Stimulated activated CD8-positive, alpha-beta memory T cell treated with anti-CD3 and anti-CD28 coated beads, Interleukin-15, amount 100 ng/mL, for 48 hours (primary cell): ENCODE measurements at places on chromosomes 5 and 9.

- DNase-seq, result no peak
Observed at GRCh38 chr5:78533356-78533755, 115.2 kb downstream of the LHFPL2 start.

- DNase-seq, result no peak
Observed at GRCh38 chr5:126562823-126563222, 32.2 kb downstream of the ALDH7A1 start.

GRCh38 chr5:163609910-163610309 lies 104.5 kb downstream of the MAT2B start:
- DNase-seq, result no peak

DNA sequence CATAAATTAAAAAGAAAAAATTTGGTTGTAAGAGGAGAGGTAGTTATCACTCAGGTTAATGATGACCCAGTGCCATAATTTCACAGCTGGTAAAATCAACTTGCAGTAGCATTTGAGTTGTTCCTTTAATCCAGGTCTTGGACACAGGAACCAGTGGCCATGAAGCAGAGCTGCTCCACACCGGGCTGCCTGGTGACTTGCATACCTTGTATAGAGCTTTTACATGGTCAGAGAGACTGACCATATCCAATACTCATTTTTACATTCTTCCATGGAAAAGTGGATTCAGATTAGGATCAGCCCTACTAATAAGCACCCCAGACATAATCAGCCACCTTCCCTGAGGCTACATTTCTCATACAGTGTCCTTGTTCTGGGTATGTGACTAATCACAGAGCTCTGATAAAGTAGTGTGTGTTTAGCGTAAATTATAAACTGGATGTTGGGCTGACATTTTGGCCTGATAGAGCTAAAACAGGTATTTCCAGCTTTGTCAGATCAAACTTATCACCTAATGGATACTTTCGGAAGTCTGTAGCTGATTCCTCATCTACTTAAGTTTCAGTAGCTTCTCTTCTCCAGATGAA lies 77.0 kb upstream of the ZSWIM6 start:
- no peak for DNase-seq

GRCh38 chr9:88685966-88686365 lies 151.0 kb downstream of the NXNL2 start:
- no peak for DNase-seq

DNA sequence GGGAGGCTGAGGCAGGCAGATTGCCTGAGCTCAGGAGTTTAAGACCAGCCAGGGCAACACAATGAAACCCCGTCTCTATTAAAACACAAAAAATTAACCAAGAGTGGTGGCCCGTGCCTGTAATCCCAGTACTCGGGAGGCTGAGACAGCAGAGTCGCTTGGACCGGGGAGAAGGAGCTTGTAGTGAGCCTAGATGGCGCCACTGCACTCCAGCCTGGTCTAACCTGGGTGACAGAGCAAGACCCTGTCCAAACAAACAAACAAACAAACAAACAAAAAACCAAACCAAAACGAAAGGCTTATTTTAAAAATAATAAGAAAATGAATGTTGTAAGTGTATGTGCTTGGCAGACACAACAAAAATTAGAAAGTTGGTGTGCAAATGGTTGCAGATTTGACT lies 536.3 kb upstream of the PTPRD start:
- no peak for DNase-seq

- no peak for DNase-seq
Observed at GRCh38 chr9:33852216-33852826, 35.4 kb downstream of the UBE2R2 start.

GRCh38 chr5:120155873-120156272 lies 308.2 kb upstream of the PRR16 start:
- DNase-seq, result no peak
